Breast epithelium (tissue), 4 donors: ENCODE measurements at places on chromosomes 6 and 20. TPM values are rescaled to one million over a fixed set of nuclear protein-coding genes. Genes with fewer than 3 reads are reported as not detected.

DNA sequence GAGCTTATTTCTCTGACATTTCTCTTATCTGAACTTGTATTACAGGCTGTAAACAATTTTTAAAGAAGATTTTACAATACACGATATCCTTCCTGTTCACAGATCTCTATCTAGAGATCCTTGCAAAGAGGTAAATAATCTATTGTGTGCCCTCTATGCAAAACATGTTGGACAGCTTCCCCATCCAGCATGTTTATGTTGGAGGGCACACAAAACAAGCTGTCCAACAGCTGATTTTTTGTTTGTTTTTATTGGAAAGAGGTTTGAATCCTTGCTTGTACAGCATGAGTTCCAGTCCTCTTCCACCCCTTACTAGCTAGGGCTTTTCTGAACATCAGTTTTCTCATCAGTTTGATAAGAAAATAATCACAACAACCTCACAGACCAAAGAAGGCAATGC is 62.3 kb upstream of the SYNDIG1 start:
- no peaks in the 10 kb centered on the region for H3K4me1 ChIP-seq
- DNase-seq = no peak
- no peak overlapping the region for H3K4me3 ChIP-seq
- H3K27me3 ChIP-seq = peaks cover 36% of the 10 kb centered on the region
- no peaks in the 10 kb centered on the region for H3K36me3 ChIP-seq

- no peak for DNase-seq
- no peak overlapping the region for H3K4me3 ChIP-seq
- no peak overlapping the region for H3K27ac ChIP-seq
- H3K36me3 ChIP-seq = no peaks in the 10 kb centered on the region
Observed at GRCh38 chr6:122719176-122719575, 60.3 kb upstream of the FABP7 start.

DNA sequence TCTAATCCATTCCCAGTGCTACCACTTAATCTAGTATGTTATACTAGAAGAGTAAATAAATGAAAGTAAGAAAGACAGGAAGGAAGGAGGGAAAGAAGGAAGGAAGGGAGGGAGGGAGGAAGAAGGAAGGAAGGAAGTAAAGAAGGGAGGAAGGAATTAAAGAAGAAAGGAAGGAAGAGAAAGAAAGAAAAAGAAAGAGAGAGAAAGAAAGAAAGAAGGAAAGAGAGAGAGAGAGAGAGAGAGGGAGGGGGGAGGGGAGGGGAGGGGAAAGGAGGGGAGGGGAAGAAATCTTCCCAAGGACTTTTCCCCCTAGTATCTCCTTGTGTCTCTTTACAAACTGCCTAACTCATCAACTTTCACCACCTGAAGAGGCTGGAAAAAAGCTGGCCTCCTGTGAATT is 20.8 kb upstream of the MUC21 start:
- no peak for DNase-seq
- H3K4me3 ChIP-seq = no peak overlapping the region
- no peak overlapping the region for H3K27ac ChIP-seq

- no peak overlapping the region for H3K27ac ChIP-seq
- DNase-seq = no peak
- peaks cover 18% of the 10 kb centered on the region for H3K4me1 ChIP-seq
- H3K36me3 ChIP-seq = no peaks in the 10 kb centered on the region
- no peaks in the 10 kb centered on the region for H3K27me3 ChIP-seq
- no peak overlapping the region for H3K4me3 ChIP-seq
Observed at GRCh38 chr6:157831018-157831369, 7.9 kb downstream of the SNX9 start.

DNA sequence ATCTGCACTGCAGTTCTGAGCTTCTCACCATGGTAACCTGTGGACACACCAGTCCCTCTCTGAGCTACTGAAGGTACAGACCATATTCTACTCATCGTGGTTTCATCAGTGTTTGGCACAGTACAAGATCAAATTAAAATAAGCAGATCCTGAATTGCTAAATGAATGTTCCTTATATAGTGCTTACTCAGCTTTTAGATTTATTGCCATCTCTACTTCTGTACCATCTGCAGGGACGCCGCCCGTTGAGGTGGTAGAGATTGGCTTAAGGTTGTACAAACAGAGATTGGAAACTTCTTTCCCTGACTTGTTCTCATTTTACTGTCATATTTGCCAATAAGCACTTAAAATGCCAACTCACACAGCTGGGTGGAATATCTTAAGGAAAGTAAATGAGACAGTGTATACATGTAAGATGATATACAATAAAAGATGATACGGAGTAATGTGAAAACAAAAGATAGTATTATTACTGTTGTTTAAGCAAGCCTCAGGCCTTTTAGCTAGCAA is 223.4 kb upstream of the FOXQ1 start:
- H3K4me3 ChIP-seq = no peak overlapping the region
- no peak for DNase-seq
- H3K27me3 ChIP-seq = no peaks in the 10 kb centered on the region
- H3K27ac ChIP-seq = no peak overlapping the region
- H3K36me3 ChIP-seq = no peaks in the 10 kb centered on the region

GRCh38 chr6:37537548-37537947 is 37.9 kb upstream of the CCDC167 start:
- peaks cover 2% of the 10 kb centered on the region for H3K27me3 ChIP-seq
- H3K27ac ChIP-seq = no peak overlapping the region
- H3K4me3 ChIP-seq = no peak overlapping the region

GRCh38 chr6:7261852-7262461 is 51.0 kb downstream of the SSR1 start:
- H3K36me3 ChIP-seq = no peaks in the 10 kb centered on the region
- H3K4me1 ChIP-seq = no peaks in the 10 kb centered on the region
- no peaks in the 10 kb centered on the region for H3K27me3 ChIP-seq
- DNase-seq = no peak
- peak overlapping the region; percentile 87 for H3K27ac ChIP-seq
- peak overlapping the region; percentile 71 for H3K4me3 ChIP-seq

DNA sequence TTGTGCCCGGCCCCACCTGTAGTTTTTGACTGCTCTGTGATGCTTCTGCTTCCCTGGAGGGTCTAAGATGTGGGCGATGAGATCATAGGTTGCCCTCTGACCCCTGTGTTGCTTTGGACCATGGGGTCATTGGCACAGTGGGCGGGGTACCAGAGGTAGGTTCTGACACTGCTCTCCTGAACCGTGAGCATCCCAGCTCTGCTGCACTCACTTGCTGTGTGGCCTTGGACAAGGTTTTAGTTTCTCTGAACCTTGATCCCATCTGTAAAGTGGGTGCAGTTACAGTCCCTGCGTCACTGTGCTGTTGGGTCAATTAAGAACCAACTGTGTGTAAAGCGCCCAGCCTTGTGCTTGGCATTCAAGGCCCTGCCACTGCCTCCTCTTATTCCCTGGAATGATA is 30.9 kb downstream of the SRC start:
- no peak for DNase-seq
- H3K4me3 ChIP-seq = no peak overlapping the region
- H3K27me3 ChIP-seq = no peaks in the 10 kb centered on the region
- no peaks in the 10 kb centered on the region for H3K4me1 ChIP-seq

DNA sequence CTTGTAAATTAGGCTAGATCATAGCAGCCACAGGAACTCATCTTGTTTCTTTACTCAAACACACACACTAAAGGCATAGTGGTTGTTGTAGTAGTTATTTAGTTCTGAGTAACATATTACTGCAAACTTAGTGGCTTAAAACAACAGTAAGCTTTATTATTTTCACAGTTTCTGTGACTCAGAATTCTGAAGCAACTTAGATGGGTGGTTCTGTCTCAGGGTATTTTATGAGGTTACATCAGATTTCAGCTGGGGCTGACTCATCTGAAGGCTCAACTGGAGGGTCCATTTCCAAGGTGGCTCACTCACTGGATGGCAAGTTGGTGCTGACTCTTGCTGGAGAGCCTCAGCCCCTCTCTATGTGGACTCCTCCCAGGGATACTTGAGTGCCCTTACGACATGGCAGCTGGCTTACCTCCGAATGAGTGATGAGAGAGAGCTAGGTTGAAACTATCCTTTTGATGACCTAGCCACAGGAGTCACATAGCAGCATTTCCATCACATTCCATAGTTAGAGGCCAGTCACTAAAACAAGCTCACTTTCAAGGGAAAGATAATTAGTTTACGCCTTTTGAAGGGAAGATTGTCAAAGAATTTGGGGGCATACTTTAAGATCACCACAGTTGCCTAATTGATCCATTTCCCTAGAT is 136.5 kb upstream of the PRND start:
- no peak overlapping the region for H3K4me3 ChIP-seq
- H3K27ac ChIP-seq = no peak overlapping the region
- H3K27me3 ChIP-seq = peaks cover 4% of the 10 kb centered on the region
- no peaks in the 10 kb centered on the region for H3K36me3 ChIP-seq
- no peaks in the 10 kb centered on the region for H3K4me1 ChIP-seq
- no peak for DNase-seq

GRCh38 chr6:19906171-19906570 is 69.0 kb downstream of the ID4 start:
- no peak overlapping the region for H3K27ac ChIP-seq
- H3K4me1 ChIP-seq = no peaks in the 10 kb centered on the region
- H3K36me3 ChIP-seq = no peaks in the 10 kb centered on the region
- H3K27me3 ChIP-seq = no peaks in the 10 kb centered on the region
- H3K4me3 ChIP-seq = no peak overlapping the region

GRCh38 chr6:26241033-26241895 is 123.7 kb upstream of the BTN3A2 start:
- peak overlapping the region; percentile 89 for H3K27ac ChIP-seq
- no peaks in the 10 kb centered on the region for H3K27me3 ChIP-seq
- H3K4me1 ChIP-seq = no peaks in the 10 kb centered on the region
- H3K36me3 ChIP-seq = no peaks in the 10 kb centered on the region
- H3K4me3 ChIP-seq = peak overlapping the region; percentile 58

PROCR gene
- total RNA-seq = 34.1 TPM

CAGE1 gene
- not detected for total RNA-seq

DNA sequence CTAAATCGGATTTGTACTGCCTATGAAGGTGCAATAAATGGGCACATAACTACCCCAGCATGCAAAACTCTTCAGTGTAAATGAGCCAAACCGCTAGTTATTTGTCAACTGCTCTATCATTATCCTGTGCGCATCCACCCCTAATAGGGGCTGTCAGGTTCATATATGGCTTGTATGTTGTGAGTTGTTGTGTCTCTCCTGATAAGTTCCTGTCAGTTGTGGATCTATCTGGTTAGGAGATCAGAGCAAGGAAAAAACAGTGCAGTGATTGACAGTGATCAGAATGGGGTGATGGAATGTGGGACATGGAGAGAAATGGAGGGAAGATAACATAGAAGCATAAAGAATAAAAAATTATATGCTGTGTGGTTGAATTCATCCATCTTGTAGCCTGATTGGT is 686.9 kb upstream of the ID4 start:
- peaks cover 6% of the 10 kb centered on the region for H3K4me1 ChIP-seq
- H3K4me3 ChIP-seq = no peak overlapping the region
- DNase-seq = no peak
- H3K36me3 ChIP-seq = no peaks in the 10 kb centered on the region
- H3K27me3 ChIP-seq = no peaks in the 10 kb centered on the region
- H3K27ac ChIP-seq = no peak overlapping the region
